Transverse colon (tissue), 4 donors: ENCODE measurements at places on chromosomes 4 and X. TPM values are rescaled to one million over a fixed set of nuclear protein-coding genes. Genes with fewer than 3 reads are reported as not detected.

NXF2 gene
- total RNA-seq: not detected

ANAPC4 gene
- 48.0 TPM for total RNA-seq

SLC2A9 gene
- not detected for total RNA-seq

NSUN7 gene
- 37.0 TPM for total RNA-seq

RAB41 gene
- total RNA-seq: 0.68 TPM
